ENCODE measurements at places on chromosomes 13 and 19. TPM values are rescaled to one million over a fixed set of nuclear protein-coding genes. Genes with fewer than 3 reads are reported as not detected.
A peak's percentile ranks its signal among the peaks of the same experiment; 100 is the strongest.

DNA sequence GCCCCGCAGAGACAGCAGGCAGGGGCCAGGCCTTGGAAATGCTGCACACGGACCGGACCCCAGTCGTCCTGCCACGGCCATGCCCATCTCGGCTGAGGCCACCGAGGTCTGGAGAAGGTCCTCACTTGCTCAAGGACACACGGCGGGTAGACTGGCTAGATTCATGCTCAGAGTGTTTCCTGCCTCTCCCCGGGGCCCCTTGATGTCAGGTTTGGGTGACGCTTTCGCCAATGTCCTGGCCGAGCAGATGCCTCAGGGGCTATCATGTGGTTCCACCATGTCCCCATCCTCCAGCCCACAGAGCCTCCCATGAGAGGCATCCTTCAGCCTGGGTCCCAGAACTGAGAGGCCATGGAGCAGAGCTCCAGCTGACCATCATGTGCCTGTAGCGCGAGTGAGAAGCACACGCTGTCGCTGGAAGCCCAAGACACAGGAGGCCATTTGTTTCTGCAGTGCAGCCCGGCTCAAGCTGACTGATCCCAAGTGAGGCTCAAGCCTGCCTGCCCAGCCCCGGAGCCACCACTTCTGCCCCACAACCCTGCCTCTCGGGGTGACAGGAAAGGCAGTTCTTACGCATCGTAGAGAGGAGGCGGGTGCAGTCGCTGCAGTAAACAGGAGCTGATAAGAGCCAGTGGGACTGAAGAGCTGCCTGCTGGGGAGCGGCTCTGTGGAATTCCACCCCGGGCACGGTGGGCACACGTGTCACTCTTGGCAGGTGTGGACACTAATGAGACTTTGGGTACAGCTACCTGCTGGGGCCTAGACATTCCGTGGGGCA, 53.9 kb upstream of the GAS6 start:
- H3K27me3 ChIP-seq, result no peaks in the 10 kb centered on the region
- no peaks in the 10 kb centered on the region for H3K36me3 ChIP-seq
- H3K4me1 ChIP-seq, result no peaks in the 10 kb centered on the region
- DNase-seq, result peak; percentile 19

- no peaks in the 10 kb centered on the region for H3K27me3 ChIP-seq
- DNase-seq, result no peak
- H3K4me3 ChIP-seq, result no peak overlapping the region
- H3K27ac ChIP-seq, result no peak overlapping the region
- H3K36me3 ChIP-seq, result no peaks in the 10 kb centered on the region
Measured at GRCh38 chr19:8988204-8988603, 22.0 kb downstream of the MUC16 start.

DNA sequence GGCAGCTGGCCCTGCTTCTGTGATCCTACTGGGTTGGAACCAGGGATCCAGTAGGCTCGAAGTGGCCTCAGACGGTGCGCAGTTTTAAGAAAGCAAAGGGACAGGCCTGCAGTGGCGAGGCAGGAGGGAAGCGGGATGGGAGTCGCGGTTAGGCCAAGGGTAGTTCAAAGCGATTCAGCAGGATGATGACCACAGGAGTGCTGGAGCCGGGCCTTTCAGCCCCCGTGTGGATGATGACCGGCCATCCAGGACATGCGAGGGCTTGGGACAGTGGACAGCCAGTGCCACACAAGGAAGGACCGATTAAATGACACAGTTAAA, 854 bp downstream of the RNASEH2B start:
- peak overlapping the region; percentile 93 for H3K27ac ChIP-seq
- no peaks in the 10 kb centered on the region for H3K27me3 ChIP-seq
- no peak for DNase-seq
- H3K4me1 ChIP-seq, result peaks cover 37% of the 10 kb centered on the region
- peak overlapping the region; percentile 82 for H3K4me3 ChIP-seq

NEK5 gene
- 2.2 TPM for total RNA-seq

NDUFS7 gene
- total RNA-seq, result 49.2 TPM

PALM gene
- 34.6 TPM for total RNA-seq

MIR17HG gene
- total RNA-seq, result 4.2 TPM

- no peak for DNase-seq
- H3K36me3 ChIP-seq, result peaks cover 15% of the 10 kb centered on the region
- H3K27ac ChIP-seq, result no peak overlapping the region
- peaks cover 16% of the 10 kb centered on the region for H3K4me1 ChIP-seq
- H3K27me3 ChIP-seq, result no peaks in the 10 kb centered on the region
Measured at GRCh38 chr19:7650148-7650547, 13.2 kb downstream of the STXBP2 start.

GRCh38 chr19:3302755-3303154, 63.6 kb upstream of the NFIC start:
- H3K27me3 ChIP-seq, result no peaks in the 10 kb centered on the region
- H3K4me1 ChIP-seq, result peaks cover 8% of the 10 kb centered on the region
- no peak overlapping the region for H3K4me3 ChIP-seq
- no peaks in the 10 kb centered on the region for H3K36me3 ChIP-seq
- no peak overlapping the region for H3K27ac ChIP-seq

DNA sequence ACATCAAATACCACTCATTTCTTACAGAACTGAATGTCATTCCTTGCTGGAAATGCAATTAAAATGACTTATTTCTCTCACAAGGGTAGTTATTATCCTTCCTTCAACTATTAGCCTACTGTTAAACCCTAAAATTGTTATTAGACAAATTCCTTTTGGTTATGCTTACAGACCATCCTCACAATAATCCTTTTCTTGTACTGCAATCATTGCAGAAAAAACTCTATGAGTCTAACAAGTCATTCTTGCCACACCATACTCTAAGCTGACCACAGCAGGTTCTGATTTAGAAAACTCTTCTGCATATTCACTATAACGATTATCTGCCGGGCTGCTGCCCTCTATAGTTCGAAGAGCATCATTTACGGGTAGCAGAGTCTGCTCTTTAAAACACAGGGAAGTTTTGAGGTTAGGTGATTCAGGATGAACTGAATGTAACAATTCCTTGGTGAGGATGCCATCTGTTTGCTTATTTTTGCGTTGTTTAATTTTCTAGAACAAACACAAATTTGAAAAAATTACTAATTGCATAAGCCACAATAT, 38.2 kb downstream of the MTMR6 start:
- H3K36me3 ChIP-seq, result peaks cover 5% of the 10 kb centered on the region
- no peak for DNase-seq
- H3K27me3 ChIP-seq, result no peaks in the 10 kb centered on the region
- H3K27ac ChIP-seq, result no peak overlapping the region
- H3K4me1 ChIP-seq, result no peaks in the 10 kb centered on the region

- DNase-seq, result peak; percentile 67
- H3K36me3 ChIP-seq, result no peaks in the 10 kb centered on the region
- peak within 1 kb of the TSS; percentile 65 for H3K4me3 ChIP-seq
Measured at GRCh38 chr19:15332311-15332996, at the start of gene BRD4. BRD4 (minus strand) TSS chr19:15332539; CDS start chr19:15273099, 59,440 bp downstream.

- H3K36me3 ChIP-seq, result no peaks in the 10 kb centered on the region
- no peak for DNase-seq
- no peak overlapping the region for H3K4me3 ChIP-seq
- no peak overlapping the region for H3K27ac ChIP-seq
Measured at GRCh38 chr13:35909091-35909490, 222.1 kb downstream of the DCLK1 start.

DNA sequence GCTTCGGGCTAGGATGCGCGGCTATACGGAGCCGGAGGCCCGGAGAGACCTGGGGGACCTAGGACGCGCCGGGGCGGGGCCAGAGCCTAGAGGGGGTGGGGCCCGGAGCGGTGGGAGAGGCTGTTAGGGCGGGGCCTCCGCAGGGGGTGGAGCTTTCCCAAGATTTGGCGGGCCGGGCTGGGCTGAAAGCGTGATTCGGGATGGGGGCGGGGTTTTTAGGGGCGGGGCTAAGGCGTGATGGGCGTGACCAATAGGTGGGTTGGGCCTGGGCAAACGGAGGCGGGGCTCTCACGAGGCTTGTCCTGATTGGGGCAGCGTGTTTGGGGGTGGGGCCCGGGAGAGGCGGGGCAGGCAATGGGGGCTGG, 439 bp downstream of the RAB11B start:
- H3K27me3 ChIP-seq, result no peaks in the 10 kb centered on the region
- no peaks in the 10 kb centered on the region for H3K36me3 ChIP-seq
- H3K4me1 ChIP-seq, result peaks cover 59% of the 10 kb centered on the region
- peak overlapping the region; percentile 84 for H3K4me3 ChIP-seq
- peak; percentile 98 for DNase-seq

DNA sequence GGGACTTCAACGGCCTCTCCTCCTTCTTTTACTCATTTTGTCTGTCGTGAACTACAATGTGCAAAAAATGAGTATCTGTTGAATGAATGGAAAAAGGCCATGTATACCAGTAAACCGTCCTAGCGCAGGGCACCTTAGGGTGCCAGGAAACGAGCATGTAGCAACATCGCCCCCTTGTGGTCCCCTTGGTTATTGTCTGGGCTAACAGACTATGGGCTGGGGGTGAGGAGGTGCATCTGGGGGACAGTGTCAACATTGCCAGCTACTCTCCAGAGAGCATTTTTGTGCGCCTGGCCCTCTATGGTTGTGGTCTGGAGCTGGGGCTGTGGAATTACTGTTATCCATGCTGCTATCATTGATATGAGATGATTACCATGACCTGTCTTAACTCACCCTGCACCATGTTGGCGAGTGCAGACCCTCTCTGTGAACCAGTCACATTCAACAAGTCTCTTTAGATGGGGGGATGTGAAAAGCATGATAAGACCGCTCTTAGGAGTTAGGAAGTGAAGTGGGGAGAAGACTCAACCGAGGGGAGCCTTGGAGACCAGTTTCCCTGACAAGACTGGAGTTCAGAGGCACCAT, 22.8 kb upstream of the SIGLEC11 start:
- DNase-seq, result no peak
- H3K4me3 ChIP-seq, result no peak overlapping the region
- no peak overlapping the region for H3K27ac ChIP-seq
- no peaks in the 10 kb centered on the region for H3K27me3 ChIP-seq
- H3K4me1 ChIP-seq, result peaks cover 4% of the 10 kb centered on the region

THSD1 gene
- 11.6 TPM for total RNA-seq

FGF21 gene
- not detected for total RNA-seq

DNA sequence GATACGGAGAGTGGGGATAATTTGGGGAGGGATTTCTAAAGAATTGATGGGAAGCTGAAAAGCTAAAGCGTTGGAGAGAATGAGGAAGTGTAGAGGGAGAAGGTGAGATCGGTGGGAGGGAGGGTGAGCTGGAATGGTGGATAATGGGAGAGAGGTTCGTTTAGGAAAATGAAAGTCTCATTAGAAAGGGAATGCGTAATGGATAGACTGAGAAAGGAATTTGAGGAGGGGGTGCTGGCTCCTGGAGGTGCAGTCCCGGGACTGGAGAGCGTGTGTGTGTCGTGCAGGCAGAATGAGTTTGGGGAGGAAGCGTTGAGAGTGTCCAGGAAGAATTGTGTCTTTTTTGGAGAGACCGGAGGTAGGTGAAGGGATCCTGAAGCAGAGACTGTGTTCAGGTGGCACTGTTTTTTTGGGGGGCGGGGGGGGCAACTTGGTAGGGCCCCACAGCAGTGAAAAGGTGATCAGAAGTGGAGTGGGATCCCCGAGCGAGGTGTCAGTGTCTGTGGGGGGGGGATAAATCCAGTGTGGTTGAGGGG, 1.4 kb downstream of the ACTN4 start:
- DNase-seq, result no peak
- no peaks in the 10 kb centered on the region for H3K36me3 ChIP-seq
- peak overlapping the region; percentile 97 for H3K27ac ChIP-seq
- peaks cover 53% of the 10 kb centered on the region for H3K4me1 ChIP-seq
- peak overlapping the region; percentile 98 for H3K4me3 ChIP-seq
- no peaks in the 10 kb centered on the region for H3K27me3 ChIP-seq

- no peak for DNase-seq
- no peaks in the 10 kb centered on the region for H3K4me1 ChIP-seq
- H3K27me3 ChIP-seq, result no peaks in the 10 kb centered on the region
- no peaks in the 10 kb centered on the region for H3K36me3 ChIP-seq
- H3K27ac ChIP-seq, result no peak overlapping the region
Measured at GRCh38 chr13:53759016-53759415, 730.4 kb downstream of the OLFM4 start.

GRCh38 chr19:56601375-56601774, 6.3 kb downstream of the ZNF71 start:
- H3K27me3 ChIP-seq, result no peaks in the 10 kb centered on the region
- no peak for DNase-seq
- H3K27ac ChIP-seq, result no peak overlapping the region

- H3K4me3 ChIP-seq, result no peak overlapping the region
- no peak for DNase-seq
- H3K27me3 ChIP-seq, result peaks cover 27% of the 10 kb centered on the region
- H3K27ac ChIP-seq, result no peak overlapping the region
Measured at GRCh38 chr19:17687141-17687856, 855 bp downstream of the UNC13A start.

ZNF66 gene
- total RNA-seq, result 9.3 TPM

DNA sequence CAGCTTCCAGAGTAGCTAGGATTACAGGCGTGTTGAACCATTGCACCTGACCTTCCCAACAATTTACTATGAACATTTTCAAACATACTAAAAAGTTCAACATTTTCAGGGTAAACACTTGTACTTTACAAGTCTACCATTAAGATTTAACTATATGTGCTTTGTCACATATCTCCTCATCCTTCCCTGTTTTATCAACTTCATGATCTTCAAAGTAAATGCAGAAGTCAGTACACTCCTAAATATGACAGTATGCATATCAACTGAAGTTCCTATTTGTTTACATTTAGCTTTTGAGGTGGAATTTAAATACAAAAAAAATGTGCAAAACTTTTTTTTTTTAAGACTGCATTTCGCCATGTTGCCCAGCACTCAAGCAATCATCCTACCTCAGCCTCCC, 18.5 kb downstream of the LNX2 start:
- H3K36me3 ChIP-seq, result no peaks in the 10 kb centered on the region
- no peaks in the 10 kb centered on the region for H3K27me3 ChIP-seq
- H3K4me1 ChIP-seq, result peaks cover 29% of the 10 kb centered on the region
- no peak overlapping the region for H3K27ac ChIP-seq

DNA sequence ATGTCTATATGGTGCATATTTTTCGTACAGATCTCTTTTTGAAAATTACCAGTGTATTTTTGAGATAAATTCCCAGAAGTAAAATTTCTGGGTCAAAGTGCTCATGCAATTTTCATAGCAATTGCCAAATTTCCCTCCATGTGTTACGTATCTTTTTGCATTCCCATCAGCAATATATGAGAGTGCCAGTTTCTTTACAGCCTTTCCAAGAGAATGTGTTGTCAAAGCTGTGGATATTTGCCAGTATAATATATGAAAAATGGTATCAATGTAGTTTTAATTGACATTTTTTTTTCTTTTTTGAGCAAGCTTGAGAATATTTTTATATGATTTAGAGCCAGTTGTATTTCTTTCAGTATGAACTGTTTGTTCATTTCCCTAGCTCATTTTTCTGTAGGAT, 399.0 kb upstream of the KLF12 start:
- H3K4me1 ChIP-seq, result no peaks in the 10 kb centered on the region
- no peak for DNase-seq
- H3K36me3 ChIP-seq, result no peaks in the 10 kb centered on the region
- H3K27ac ChIP-seq, result no peak overlapping the region
- no peaks in the 10 kb centered on the region for H3K27me3 ChIP-seq

FAM32A gene
- total RNA-seq, result 62.1 TPM

DNA sequence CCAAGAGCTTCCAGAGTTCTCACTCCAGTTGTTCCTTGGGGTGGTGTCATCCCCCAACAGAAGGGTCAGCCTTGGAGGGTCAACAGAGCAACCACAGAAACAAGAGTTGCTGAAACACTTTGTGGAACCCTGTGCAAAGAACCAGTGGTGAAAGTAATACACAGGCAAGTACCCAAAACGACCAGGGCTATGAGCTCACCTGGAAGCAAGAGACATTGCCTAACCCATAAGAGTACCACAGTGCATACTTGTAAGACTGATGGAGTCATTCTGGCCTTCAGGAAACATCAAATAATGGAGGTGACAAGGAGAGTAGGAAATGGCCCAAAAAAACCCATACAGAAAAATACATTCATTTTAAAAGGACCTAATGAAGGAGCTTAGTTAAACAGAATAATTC, 184.3 kb upstream of the TSC22D1 start:
- no peaks in the 10 kb centered on the region for H3K27me3 ChIP-seq
- H3K27ac ChIP-seq, result peak overlapping the region; percentile 31
- H3K4me1 ChIP-seq, result no peaks in the 10 kb centered on the region
